Activated gamma-delta T cell treated with anti-CD3 and anti-CD28 coated beads, Interleukin-2, amount 50 U/mL, for 16 hours (primary cell): ENCODE measurements at places on chromosomes 1 and 21.
A peak's percentile ranks its signal among the peaks of the same experiment; 100 is the strongest.

DNA sequence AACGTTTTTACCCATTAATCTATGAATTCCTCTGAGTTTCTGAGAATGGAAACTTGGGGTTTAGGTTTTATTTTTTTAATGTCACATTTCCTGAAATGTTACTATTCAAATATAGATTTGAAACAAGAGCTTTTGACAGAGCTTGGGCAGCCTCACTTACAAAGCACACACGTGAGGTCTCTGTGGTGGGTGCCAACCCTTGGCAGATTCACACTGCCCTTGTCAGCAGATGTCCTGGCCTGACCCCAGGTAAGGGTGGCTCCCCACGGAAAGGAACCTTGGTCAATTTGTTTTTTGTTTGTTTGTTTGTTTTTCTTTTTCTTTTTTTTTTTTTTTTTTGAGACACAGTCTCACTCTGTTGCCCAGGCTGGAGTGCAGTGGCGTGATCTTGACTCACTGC, 53.5 kb downstream of the FAAP20 start:
- no peak for DNase-seq

DNA sequence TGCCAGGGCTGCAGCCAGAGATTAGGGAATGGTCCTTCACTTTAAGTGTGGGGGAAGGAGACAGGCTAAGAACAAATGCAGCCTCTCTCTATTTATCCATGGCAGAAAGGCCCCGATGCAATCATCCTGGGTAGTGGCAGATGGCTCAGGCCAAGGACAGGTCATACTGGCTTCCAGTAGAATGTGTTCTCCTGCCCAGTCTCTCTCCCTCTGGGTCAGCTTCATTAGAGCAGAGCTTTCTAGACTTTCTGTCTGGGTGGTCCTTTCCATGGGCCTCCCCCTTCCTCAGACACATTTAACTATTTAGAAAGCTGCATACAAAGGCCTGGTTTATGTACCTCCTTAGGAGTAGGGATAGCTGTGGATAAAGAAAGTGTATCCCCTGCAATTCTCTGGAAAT, 4.8 kb upstream of the PTCH2 start:
- DNase-seq = no peak

DNA sequence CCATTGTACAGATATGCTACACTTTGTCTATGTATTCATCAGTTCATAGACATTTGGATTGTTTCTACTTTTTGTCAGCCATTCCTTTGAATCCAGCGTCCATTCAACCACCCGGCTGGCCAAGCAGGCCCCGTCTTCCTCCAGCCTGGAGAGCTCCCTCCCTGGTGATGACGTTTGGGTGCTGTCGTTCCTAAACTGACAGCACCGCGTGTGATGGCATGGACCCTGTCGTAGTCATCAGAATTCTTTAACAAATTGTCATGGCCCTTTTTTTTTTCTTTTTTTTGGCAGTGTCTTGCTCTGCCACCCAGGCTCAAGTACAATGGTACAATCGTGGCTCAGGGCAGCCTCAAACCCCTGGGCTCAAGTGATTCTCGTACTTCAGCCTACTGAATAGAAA, 138.6 kb upstream of the ERRFI1 start:
- no peak for DNase-seq

GRCh38 chr1:56123421-56123820, 455.9 kb downstream of the PLPP3 start:
- no peak for DNase-seq

DNA sequence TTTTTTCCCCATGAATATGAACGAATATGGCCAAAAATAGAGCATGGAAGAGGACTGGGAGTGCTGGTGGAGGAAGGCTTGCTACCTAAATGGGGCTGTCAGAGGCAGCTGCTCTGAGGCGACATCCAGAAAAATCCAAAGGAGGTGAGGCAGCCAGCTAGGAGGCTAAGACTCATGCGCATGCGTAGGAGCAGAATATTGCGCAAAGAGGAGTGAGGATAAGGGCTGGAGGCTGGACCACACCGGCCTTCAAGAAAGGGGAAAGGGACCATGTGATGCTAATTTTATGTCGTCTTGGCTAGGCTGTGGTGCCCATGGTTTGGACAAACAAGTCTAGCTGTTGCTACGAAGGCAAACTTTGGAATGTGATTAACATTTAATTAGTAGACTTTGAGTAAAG, 30.5 kb downstream of the HEYL start:
- DNase-seq = no peak

DNA sequence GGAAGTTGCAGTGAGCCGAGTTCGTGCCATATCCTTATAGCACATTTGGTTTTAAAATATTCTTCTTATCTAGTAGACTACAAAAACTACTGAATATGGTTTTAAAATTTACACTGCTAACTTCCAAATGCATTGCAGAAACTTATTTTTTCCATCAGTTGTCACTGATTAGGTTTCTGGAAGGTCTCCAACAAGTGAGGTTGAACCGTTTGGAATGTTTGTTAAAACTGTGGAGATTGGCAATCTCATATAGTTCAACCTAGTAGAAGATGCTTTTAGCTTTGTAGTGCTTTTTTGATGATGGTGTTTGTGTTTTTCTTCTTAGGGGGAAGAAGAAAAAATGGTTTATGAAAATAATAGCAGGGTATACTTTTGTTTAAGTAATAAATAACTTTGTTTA, 12.9 kb downstream of the CENPF start:
- DNase-seq = no peak

DNA sequence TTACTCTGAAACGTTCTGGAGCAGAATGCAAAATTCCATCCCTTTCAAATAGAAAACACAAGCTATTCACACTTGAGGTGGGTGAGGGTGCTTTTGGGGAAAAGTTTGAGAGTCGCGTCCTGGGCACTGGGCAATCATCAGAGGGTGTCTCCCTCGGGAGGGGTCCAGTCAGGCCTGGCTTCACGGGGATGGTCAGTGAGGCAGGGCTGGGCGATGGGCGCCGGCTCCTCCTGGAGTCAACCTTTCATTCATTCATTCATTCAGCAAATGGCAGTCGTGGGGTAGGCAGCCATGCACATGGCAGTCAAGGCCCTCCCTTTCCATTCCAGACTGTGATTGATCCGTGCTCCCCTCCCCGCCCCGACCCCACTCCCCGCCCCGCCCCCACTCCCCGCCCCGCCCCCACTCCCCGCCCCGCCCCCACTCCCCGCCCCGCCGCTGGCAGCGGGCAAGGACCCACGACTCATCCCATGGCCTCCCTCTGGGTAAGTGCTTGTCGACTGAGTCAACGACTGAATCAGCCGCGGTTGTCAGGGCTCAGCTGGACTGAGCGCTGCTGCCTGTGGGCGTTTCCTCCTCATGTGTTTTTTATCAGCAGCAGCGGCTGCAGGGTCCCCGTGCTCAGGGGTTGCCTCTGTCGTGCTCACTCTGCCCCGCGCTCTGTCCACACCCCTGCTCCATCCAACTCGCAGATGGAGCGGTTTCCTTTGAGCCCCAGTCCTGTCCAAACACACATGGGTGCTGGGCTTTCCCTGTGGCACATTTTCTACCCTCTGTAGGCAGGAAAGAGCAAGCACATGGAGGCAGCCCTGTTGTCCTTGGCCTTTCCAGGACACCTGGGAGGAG, 12.5 kb upstream of the SPSB1 start:
- peak; percentile 38 for DNase-seq

GRCh38 chr21:45517249-45518065, 24.8 kb downstream of the SLC19A1 start:
- DNase-seq = no peak

- DNase-seq = no peak
Observed at GRCh38 chr1:91026777-91027176, 4.9 kb upstream of the ZNF644 start.

- DNase-seq = no peak
Observed at GRCh38 chr1:157437296-157437695, 115.0 kb downstream of the FCRL5 start.

GRCh38 chr1:168556647-168557046, 12.8 kb upstream of the XCL2 start:
- no peak for DNase-seq

DNA sequence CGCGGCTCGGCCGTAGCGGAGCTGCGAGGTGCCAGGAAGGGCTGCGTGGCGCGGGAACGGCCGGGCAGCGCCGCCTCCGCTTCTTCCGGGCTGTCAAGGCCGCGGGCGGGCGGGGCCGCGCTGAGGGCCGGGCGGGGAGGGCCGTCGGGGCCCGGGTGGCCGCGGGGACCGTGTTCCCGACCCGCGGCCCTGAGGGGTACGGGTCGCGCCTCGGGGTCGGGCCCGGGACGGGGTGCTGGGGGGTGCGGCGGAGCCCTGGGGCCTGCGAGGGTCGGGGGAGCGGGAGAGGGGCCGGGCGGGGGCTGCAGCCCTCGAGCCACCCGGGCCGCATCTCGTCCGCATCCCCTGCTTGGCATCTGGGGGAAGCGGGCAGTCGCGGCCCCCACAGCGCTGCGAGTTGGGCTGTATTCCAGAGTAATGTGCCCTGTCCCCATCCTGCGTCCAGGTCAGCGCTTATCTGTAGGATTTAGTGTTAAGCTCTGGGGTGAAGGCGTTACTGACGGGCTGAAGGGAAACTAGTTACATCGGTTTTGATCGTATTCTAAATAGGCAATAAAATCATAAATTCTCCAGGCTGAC, 379 bp downstream of the RER1 start:
- DNase-seq = no peak

- DNase-seq = no peak
Observed at GRCh38 chr1:58982259-58982998, 198.6 kb upstream of the JUN start.

GRCh38 chr1:168497376-168497950, 46.3 kb downstream of the XCL2 start:
- DNase-seq = no peak

- DNase-seq = no peak
Observed at GRCh38 chr1:178488393-178488792, 8.4 kb downstream of the CLEC20A start.

- DNase-seq = no peak
Observed at GRCh38 chr1:207412845-207413244, 41.3 kb upstream of the CR2 start.

DNA sequence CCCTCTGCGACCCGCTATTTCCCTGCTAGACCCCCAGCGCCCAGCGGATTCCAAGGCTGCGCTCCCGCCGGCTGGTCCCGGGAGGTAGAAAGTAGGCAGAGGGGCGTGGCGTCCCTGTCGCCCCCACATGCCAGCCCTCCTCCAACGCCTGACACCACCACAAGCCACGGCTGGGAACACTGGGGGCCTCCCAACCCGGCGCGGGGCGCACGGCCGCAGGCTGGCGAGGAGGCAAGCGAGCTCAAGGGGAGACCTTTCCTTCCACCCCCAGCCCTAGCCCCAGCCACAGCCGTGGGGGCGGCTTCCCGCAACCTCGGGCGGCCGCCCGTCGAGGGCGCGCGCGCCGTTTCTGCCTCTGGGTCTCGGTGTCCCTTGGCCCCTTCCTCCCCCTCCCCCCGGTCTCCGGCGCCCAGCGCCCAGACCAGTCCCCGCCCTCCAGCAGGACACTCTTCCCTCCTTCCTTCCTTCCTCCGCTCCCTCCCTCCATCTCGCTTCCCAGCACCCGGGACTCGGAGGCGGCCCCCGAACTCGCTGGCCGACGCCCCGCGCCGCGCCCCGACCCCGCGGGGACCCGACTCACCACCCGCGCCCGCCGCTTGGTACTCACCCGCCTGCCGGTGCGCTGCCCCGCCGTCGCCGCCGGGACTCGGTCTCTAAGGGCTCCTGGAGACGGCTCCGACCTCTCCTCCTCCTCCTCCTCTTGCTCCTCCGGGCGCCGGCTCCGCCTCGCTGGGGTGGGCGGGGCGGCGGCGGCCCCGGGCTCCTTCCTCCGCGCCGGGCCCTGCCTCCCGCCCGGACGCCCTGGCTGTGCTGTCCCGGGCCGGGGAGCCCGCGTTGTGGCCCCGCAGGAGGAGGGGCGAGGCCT, at the start of gene GNG12:
Gene GNG12 (minus strand): TSS at position 731 of the 865 bp plus-strand sequence. CDS start 125,781 bp downstream, outside the sequence.
- DNase-seq = no peak
